Activated CD4-positive, alpha-beta T cell treated with anti-CD3 and anti-CD28 coated beads, Interleukin-2, amount 10 ng/mL, durations not matched to agents 7 days and 5 days (primary cell): ENCODE measurements at places on chromosomes 16 and 17.

- no peak for DNase-seq
These were observed at the start of gene ADAP2 for GRCh38 chr17:30921544-30922196. Gene ADAP2 (plus strand): TSS chr17:30921945. CDS start chr17:30922015, 70 bp downstream.

GRCh38 chr17:36506249-36506826, 19.9 kb downstream of the ZNHIT3 start:
- no peak for DNase-seq

DNA sequence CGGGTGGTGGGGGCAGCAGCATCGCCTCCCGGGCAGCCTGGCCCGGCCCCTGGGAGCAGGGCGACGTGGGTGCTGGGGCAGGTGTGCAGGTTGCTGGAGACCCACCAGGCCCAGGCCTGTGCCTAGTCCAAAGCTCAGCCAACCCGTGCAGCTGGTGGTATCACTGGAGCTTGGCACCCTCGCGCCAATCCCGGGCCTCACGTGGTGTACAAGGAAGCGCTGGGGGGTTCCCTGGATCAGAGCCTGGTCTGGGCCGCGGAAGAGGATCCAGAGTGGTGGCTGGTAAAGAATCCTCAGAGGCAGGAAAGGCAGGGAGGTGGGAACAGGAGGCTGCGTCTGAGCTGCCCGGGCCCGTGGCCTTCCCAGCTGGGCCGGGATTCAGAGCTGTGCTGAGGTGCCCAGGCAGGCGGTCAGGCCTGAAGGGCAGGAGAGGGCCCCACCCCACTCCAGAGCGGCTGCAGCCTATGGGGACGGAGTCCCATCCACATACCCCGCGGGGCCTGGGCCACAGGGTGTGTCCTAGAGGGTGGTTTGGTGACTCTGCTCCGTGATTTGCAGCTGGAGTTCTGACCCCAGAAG, 36.2 kb downstream of the ZFPM1 start:
- no peak for DNase-seq

- DNase-seq, result no peak
These were observed 612.6 kb upstream of the C16orf82 start for GRCh38 chr16:26454102-26454501.

DNA sequence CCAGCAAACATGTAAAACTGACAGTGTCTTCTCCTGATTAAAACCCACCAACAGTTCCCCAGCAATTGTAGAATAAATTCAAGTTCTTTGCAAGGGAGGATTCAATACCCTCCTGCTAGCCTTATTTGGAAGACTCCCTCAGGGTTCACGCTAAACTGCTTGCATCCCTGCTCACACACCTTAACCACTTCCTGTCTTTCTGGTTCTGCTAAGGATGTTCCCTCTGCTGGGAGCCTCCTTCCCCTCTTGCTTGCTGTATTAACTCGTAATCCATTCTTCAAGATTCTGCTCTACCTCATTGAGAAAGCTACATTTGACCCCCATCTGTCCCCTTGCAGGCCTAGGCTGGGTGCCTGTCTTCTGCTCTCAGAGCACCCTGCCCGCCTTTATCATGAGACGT, 2.3 kb upstream of the SHISA6 start:
- DNase-seq, result no peak

GRCh38 chr17:63116228-63116627, 150.2 kb downstream of the TANC2 start:
- no peak for DNase-seq

DNA sequence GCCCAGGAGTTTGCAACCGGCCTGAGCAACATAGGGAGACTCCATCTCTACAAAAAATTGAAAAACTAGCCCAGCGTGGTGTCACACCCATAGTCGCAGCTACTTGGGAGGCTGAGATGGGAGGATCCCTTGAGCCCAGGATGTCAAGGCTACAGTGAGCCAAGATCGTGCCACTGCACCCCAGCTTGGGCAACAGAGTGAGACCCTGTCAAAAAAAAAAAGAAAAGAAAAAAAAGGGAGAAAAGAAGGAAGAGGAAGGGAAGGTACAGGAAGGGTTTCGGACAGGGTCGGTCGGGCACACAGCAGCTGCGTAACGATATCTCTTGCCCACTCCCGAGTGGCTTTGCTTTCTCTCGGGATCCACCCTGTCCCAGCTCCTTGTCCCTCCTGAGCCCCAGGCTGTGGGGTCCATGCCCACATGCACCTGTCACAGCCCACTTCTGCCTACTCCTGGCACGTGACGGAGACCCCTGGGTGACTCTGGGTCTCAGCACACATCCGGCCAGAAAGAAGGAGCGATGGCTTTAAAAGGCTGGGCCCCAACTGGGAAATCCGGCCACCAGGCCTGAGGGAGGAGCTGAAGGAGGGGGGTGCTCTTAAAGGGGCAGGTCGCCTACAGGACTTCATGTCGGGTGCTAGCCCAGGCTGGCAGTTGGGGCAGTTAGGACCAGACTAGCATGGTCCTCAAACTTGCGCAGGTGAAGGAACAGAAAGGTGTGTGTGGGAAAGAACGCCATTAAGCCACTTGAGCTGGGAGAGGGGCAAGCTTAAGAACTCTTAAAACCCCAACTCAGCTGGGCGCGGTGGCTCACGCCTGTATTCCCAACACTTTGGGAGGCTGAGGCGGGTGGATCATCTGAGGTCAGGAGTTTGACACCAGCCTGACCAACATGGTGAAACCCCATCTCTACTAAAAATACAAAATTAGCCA, at the start of gene GHDC:
TSS of gene GHDC (minus strand) at position 526 of the 931 bp plus-strand sequence. CDS start 913 bp downstream, outside the sequence.
- DNase-seq, result peak; percentile 87

DNA sequence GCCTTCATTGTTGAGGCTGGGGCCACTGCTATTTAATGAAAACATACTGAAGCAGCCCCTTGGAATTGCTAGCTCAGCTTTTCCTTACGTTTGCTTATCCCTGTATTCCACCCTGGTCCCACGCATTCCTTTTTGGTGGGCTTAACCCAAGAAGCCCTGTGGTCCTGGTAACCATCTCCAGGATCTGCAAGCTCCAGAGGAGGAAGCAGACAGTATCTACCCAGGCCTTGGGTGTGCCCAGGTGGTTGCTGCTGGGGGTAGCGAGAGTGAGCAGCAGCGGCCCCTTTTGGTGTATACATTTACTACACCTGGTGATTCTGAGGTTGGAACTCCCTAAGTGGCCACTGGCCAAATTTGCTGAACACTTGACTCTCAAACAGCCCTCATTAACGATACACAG, 97.7 kb downstream of the CBLN1 start:
- no peak for DNase-seq

- no peak for DNase-seq
These were observed 3.4 kb upstream of the ENGASE start for GRCh38 chr17:79071161-79071740.

- no peak for DNase-seq
These were observed 2.1 kb downstream of the PRPSAP1 start for GRCh38 chr17:76351526-76352071.

DNA sequence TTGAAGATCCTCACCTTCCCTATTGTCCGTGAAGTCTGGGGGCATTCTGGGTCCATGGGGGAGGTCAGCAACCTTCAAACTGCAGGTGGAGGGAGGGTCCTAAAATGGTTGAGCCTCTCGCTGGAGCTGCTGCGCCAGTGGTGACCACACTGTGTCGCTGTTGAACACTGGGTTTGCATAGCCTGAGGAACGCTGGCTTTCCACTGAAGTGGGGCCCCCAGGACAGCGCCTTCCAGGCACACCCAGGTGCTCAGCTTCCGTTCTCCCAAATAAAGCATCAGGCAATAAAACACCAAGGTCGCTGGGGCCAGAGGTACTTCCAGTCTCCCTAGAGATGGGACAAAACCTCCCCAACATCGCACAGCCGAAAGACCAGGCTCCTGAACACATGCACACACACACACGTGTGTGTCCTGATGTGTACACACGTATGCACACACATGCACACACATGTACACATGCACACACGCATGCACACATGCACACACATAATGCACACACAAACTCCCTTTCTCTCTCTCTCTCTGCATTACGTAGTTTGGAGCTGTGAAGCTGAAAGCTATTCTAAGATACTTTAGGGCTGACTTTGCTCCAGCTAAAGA, 120.6 kb downstream of the IRF8 start:
- no peak for DNase-seq

DNA sequence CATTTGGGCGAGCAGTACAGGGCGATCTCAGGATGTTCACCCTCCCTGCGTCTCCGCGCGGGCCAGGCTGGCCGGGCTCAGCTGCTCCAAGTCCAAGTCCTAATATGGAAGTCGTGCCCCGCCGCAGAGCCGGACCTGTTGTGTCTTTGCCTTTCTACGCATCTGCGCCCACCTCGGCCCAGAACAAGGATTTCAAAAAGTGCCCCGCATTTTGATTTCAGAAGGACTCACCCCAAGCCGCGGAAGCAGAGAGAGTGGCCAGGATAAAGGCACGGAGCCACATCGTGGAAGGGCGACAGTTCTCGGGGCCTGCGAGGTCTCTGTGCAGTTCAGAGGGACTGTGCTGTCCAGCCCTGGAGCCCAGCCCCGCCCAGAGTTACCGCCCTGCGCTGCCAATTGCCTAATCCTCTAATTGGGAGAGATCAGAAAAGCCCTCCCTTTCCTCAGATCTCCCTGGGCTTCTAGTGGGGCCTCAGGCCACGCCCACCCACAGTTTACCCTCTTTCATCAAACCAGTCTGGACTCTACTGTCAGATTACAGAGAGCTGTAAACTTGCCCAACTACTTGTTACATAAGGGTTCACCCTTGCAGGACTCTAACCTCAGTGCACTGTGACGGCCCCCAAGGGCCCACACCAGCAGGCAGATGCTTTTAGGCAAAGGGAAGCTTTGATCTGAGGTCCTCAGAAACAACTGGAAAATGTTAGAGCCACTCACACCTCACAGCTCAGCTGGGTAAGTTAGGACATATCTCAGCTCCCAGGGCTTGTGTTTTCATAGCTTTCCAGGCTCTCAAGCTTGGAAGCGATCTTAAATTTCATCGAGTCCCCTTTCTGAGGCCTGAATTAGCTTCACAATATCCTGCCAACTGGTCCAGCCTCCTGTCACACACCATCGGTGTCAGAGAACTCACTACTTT, at the start of gene CES1:
TSS of gene CES1 (minus strand) at position 324 of the 919 bp plus-strand sequence. CDS start at position 283, 41 bp downstream.
- DNase-seq, result no peak

DNA sequence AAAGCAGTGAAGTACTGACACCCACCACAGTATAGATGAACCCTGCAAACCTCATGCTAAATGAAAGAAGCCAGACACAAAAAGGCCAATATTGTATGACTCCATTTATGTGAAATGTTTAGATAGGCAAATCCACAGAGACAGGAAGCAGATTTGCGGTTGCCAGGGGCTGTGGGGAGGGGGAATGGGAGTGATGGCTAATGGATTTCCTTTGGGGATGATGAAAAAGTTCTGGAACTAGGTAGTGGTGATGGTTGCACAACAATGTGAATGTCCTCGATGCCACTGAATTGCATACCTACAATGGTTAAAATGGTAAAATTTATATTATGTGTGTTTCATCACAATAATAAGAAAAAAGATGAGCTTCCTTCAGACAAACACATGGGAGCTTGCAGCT, 28.4 kb upstream of the WFIKKN2 start:
- no peak for DNase-seq

- no peak for DNase-seq
These were observed 138.1 kb downstream of the MSI2 start for GRCh38 chr17:57394375-57394774.

DNA sequence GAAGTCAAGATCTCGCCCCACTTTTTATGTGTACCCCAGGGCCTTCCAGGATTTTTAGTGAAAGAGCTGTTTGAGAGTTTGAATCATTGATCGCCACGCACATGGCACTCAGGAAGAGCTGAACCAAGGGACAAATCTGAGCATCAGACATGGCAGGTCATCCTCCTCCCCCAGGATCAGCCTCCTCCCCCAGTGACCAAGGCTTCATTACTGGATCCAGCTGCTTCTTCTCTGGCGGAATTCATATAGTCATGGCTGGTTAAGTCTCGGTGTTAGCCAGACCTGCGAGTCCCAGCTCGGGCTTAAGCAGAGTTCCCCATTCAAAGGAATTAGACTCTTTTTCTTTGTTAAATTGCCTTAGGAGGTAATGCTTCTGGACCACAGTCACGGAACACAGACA, 32.5 kb downstream of the CDRT4 start:
- DNase-seq, result no peak

GRCh38 chr17:18184143-18185031, 759 bp downstream of the ALKBH5 start:
- peak; percentile 72 for DNase-seq

GRCh38 chr16:720447-720989, 428 bp upstream of the ANTKMT start:
- DNase-seq, result peak; percentile 39

- no peak for DNase-seq
These were observed at the start of gene QRICH2 for GRCh38 chr17:76307966-76308338. Gene QRICH2 (minus strand): TSS chr17:76308276. CDS start chr17:76307998, 278 bp downstream.

DNA sequence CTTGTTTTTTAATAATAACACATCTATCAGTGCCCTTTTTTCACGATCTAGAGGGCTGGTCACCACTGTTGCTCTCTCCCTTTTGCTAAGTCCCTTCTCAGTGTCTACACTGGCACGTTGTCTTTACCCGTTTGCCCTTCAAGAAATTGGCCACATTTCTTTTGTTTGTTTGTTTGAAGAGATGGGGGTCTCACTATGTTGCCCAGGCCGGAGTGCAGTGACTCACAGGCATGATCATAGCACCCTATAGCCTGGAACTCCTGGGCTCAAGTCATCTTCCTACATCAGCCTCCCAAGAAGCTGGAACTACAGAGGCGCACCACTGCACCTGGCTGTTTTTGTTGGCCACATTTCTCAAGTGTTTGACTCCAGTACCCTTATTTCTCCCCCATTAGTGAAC, 138.0 kb upstream of the AXIN2 start:
- DNase-seq, result no peak

GRCh38 chr17:41777574-41778188, 8.8 kb downstream of the JUP start:
- no peak for DNase-seq

GRCh38 chr17:76053246-76054111, 18.8 kb downstream of the SRP68 start:
- no peak for DNase-seq

DNA sequence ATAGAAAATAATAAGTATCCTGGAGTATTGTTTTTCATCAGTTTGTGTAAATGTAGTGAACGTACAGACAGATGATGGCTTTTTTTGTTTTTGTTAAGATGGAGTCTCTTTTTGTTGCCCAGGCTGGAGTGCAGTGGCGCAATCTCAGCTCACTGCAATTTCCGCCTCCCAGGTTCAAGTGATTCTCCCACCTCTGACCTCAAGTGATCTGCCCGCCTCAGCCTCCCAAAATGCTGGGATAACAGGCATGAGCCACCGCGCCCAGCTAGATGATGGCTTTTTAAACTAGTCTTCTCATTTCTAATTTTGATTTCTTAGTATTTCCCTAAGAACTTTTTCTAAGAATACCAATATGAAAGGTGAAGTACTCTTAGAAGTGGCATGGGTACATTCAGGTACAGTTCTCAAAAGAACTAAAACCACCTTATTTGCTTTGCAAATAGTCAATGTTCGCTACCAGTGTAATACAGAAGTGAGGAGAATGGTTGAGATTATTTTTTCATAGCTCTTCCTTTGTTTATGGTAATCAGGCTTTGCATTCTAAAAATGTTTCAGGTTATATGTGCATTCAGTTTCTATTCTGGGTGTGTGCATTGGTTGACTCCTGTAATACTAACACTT, 34.2 kb downstream of the TTC19 start:
- no peak for DNase-seq
